ENCODE measurements at places on chromosomes 16 and 17.

DNA sequence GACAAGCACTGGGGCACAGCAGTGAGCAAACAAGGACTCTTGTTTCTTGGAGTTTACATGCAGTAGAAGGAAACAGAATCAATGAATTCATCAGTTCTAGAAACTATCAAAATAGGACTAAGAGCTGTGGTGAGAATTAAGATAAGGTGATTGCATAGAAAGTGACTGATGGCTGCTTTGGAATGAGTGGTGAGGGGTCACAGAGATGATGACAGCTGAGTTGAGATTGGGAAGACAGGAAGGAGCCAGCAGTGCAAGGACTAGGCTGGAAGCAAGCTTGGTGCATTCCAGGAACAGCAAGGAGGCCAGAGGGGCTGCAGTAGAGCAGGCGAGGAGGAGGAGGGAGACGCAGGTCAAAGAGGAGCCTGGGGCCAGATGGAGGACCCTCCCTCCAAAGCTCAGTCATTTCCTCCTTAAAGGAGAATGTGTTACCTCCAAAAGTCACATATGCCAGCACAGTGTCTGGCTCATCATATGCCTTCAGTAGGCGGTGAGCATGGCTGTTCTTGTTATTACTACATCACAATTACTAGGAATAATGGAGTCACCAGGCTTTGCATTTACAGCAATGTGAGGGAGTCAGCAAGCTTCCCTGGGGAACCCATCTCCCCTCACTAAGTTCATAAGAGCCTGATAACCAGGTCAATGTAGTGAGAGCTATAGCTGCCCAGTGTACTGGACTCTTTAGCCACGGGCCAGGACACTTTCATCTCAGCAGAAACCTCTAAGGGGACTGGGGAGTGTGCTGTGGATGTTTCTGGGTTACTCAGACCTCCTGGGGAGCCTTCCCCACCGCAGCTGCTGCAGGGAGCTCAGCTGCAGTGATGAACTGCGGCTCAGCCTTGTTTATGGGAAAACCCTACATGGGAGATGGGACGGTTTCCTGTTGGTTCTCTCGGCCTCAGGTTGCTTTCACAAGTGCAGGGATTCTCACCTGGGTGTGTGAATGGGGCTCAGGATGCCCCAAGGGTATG lies 157.2 kb downstream of the SEC14L1 start:
- H3K36me3 ChIP-seq: peaks cover 62% of the 10 kb centered on the region
- no peaks in the 10 kb centered on the region for H3K27me3 ChIP-seq
- DNase-seq: no peak
- no peak overlapping the region for H3K27ac ChIP-seq
- no peak overlapping the region for H3K4me3 ChIP-seq
- peaks cover 27% of the 10 kb centered on the region for H3K4me1 ChIP-seq

DNA sequence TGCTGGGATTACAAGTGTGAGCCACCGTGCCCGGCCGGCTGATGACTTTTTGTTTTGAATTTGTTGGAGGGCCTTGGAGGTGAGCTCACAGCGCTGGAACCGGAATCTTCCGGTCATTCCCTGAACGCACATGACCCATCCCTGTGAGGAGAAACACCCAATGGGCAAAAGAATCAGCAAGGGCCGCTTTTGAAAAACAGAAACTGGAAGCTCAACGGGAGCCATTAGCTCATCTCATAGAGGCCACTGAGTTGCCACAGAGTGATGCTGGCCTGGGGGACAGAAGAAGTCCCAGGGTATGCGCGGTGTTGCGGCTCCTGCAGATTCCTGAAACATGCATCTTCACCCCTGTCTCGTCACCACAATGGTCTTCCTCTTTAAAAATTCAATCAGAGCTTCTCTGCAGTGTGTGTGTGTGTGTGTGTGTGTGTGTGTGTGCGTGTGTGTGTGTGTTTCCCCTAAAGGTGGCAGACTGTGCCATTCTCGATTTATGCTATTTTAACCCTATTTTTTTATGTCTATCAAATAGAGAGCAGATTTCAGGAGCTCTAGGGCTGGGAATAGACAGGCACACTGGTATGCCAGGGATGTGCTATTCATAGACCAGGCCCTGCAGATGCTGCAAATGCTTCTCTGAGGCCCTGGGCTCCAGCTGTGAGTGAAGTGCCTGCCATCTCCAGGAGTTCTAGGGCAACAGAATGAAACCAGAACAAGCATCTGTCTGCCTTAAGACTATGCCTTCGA lies 68.3 kb downstream of the MARCHF10 start:
- H3K4me1 ChIP-seq: peaks cover 11% of the 10 kb centered on the region
- no peak for DNase-seq

- no peaks in the 10 kb centered on the region for H3K36me3 ChIP-seq
- no peaks in the 10 kb centered on the region for H3K4me1 ChIP-seq
- no peak overlapping the region for H3K4me3 ChIP-seq
- DNase-seq: no peak
These were observed 881.3 kb downstream of the CDH11 start for GRCh38 chr16:64240586-64240985.

DNA sequence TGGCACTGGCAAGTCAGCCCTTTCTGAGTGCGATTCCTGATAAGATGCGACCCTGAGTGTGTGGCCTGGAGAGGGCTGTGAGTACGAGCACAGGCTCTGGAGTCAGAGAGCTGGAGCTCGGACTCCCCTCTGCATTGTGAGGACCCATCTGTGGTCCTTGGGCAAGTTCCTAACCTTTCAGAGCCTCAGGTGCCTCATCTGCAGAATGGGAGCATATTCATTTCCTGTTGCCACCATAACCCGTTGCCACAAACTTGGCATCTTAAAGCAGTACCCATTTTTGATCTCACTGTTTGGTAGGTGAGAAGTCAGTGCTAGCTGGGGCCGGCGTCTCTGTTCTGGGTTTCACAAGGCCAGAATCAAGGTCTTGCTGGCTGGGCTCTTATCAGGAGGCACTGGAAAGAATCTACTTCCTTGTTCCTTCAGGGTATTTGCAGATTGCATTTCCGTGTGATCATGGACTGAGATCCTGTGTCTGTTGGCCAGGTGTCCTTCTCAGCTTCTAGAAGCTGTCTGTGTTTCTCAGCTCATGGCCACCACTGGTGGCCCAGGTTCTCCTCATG lies 20.2 kb downstream of the KNOP1 start:
- DNase-seq: no peak
- peaks cover 24% of the 10 kb centered on the region for H3K4me1 ChIP-seq
- H3K4me3 ChIP-seq: no peak overlapping the region
- no peaks in the 10 kb centered on the region for H3K27me3 ChIP-seq
- peaks cover 69% of the 10 kb centered on the region for H3K36me3 ChIP-seq

DNA sequence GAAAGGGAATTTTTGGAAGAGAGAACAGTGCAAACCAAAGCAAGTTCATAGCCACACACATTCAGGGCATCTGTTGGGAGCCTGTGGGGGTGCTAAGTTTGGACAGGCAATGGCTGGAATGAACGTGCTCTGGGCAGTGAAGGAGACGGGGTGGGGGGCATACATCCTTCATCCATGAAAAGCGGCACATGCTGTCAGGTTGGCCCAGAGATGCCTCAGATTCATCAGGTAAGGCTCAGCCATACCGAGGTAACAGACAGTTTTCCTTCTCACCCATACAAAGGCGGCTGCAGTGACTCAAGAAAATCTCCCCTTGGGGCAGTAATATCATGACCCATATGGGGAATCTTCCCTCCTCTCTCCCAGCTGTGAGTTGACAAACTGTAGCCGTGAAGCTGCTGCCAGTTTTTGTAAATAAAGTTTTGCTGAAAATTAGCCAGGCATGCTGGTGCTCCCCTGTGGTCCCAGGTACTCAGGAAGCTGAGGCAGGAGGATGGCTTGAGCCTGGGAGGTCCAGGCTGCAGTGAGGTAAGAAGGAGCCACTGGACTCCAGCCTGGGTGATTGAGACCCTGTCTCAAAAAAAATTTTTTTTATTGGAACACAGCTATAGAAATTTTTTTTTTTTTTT lies 9.2 kb upstream of the UBALD2 start:
- H3K4me3 ChIP-seq: no peak overlapping the region
- H3K4me1 ChIP-seq: peaks cover 15% of the 10 kb centered on the region

GRCh38 chr17:40493697-40494096 lies 7.7 kb downstream of the TNS4 start:
- peaks cover 100% of the 10 kb centered on the region for H3K36me3 ChIP-seq
- H3K4me1 ChIP-seq: peaks cover 68% of the 10 kb centered on the region
- H3K4me3 ChIP-seq: peak overlapping the region; percentile 98

DNA sequence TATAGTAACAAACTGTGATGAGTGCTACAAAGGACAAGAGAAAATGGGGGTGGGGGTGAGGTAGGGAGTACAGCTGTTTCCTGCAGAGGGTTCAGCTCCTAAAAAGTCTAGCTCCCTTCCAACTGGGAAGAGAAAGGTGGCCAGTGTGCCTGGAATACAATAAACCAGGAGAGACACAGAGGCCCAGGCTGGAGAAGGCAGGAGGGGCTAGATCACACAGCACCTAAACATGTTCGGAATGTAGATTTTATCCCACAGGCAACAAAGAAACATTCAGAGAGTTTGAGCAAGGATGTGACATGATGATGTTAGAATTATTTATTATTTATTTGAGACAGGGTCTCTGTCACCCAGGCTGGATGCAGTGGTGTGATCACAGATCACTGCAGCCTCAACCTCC lies 10.2 kb downstream of the TEX2 start:
- H3K36me3 ChIP-seq: peaks cover 20% of the 10 kb centered on the region
- H3K27me3 ChIP-seq: no peaks in the 10 kb centered on the region
- DNase-seq: no peak
- H3K4me1 ChIP-seq: peaks cover 39% of the 10 kb centered on the region

GRCh38 chr17:76868176-76868668 lies at the start of gene MGAT5B:
MGAT5B (plus strand) TSS chr17:76868404; CDS start chr17:76869030, 626 bp downstream.
- H3K36me3 ChIP-seq: no peaks in the 10 kb centered on the region
- DNase-seq: peak; percentile 71
- H3K27ac ChIP-seq: no peak within 1 kb of the TSS
- H3K4me3 ChIP-seq: peak within 1 kb of the TSS; percentile 58
- no peaks in the 10 kb centered on the region for H3K27me3 ChIP-seq

- H3K4me1 ChIP-seq: peaks cover 19% of the 10 kb centered on the region
- no peaks in the 10 kb centered on the region for H3K36me3 ChIP-seq
- no peak overlapping the region for H3K27ac ChIP-seq
- no peak overlapping the region for H3K4me3 ChIP-seq
- no peaks in the 10 kb centered on the region for H3K27me3 ChIP-seq
- DNase-seq: no peak
These were observed 368.8 kb downstream of the SLC39A11 start for GRCh38 chr17:72723711-72724110.

DNA sequence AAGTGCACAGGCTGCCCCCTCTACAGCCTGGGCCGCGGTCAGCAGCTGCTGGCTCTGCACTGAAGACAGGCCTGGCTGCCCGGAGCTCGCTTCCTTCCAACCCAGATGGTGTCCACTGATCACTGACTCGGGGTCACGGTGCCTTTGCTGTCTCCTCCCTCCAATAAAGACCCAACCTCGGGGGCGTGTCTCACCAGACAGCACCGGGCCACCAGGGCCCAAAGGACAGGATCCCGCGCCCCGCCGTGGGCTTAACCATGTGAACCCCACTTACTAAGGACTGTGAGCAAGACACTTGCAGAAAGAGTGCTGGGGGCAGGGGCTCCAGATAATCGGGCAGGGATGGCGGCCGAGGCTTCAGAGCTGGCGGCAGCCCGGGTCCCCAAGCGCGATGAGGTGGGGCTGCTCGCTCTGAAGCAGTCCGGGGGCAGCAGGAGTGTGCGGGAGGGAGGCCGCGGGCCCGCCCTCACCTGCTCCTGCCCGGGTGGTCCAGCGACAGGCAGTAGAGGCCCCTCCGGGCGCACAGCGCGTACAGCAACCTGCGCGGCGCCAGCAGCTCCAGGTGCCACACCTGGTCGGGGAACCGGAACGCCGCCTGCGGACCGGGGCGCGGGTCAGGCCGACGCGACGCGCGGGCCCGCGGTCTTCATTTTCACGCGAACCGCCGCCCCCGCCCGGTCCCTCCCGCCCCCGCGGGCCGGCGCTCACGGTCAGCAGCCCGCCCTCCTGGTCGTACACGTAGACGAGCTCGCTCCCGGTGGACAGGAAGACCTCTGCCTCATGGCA lies 502 bp downstream of the FAAP100 start:
- peak; percentile 19 for DNase-seq
- peak overlapping the region; percentile 49 for H3K27ac ChIP-seq
- H3K36me3 ChIP-seq: peaks cover 50% of the 10 kb centered on the region
- H3K4me3 ChIP-seq: peak overlapping the region; percentile 82
- peaks cover 6% of the 10 kb centered on the region for H3K4me1 ChIP-seq

- DNase-seq: no peak
- H3K4me3 ChIP-seq: no peak overlapping the region
- no peaks in the 10 kb centered on the region for H3K4me1 ChIP-seq
- no peaks in the 10 kb centered on the region for H3K36me3 ChIP-seq
- H3K27me3 ChIP-seq: peaks cover 39% of the 10 kb centered on the region
These were observed 8.1 kb upstream of the CXCL16 start for GRCh38 chr17:4747847-4748246.

GRCh38 chr16:76866994-76867393 lies 324.0 kb upstream of the MON1B start:
- H3K36me3 ChIP-seq: no peaks in the 10 kb centered on the region
- no peaks in the 10 kb centered on the region for H3K4me1 ChIP-seq
- no peak for DNase-seq

DNA sequence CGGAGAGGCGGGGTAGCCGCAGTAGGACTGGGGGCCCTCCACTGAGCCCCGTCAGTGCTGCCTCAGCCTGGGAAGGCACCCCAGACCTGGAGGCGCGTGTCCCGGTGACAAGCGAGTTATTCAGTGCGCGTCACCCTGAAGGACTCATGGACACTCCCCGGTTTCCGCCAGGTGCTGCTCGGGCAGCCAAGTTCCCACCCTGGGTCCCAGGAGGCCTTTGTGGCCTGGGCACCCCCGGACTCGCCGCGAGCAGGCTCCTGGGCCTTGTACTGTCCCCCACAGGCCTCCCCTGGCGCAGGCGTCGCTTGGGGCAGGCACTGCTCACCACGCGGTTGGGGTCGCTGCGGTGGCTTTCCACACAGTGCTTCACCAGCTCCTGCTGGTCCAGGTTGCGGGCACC lies 7.6 kb downstream of the RNF166 start:
- no peaks in the 10 kb centered on the region for H3K4me1 ChIP-seq
- H3K36me3 ChIP-seq: peaks cover 10% of the 10 kb centered on the region
- H3K4me3 ChIP-seq: no peak overlapping the region

DNA sequence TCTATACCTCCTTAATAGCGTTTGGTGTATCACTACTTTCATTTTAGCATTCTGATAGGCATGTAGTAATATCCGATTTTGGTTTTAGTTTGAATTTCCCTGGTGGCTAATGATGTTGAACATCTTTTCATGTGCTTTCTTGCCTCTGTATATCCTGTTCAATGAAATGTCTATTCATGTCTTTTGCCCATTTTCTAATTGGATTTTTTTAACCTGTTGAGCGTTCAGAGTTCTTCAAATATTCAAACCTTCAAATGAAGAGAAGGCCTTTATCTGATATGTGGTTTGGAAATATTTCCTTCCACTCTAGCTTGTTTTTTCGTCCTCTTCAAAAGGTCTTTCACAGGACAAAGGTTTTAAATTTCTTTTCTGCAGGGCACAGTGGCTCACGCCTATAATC lies 2.4 kb upstream of the NME1 start:
- H3K4me1 ChIP-seq: no peaks in the 10 kb centered on the region
- no peak for DNase-seq
- peaks cover 8% of the 10 kb centered on the region for H3K36me3 ChIP-seq
- no peak overlapping the region for H3K27ac ChIP-seq

Measured in MCF 10A (cell line).